ENCODE measurements at places on chromosomes 16 and 17.

GRCh38 chr16:80058214-80058613, 457.7 kb upstream of the MAF start:
- DNase-seq = no peak

- no peak for DNase-seq
Observed at GRCh38 chr16:67190041-67190440, at the start of gene EXOC3L1. Gene EXOC3L1, minus strand, starts transcription at chr16:67190136. Its CDS starts 460 bp downstream, at chr16:67189676.

DNA sequence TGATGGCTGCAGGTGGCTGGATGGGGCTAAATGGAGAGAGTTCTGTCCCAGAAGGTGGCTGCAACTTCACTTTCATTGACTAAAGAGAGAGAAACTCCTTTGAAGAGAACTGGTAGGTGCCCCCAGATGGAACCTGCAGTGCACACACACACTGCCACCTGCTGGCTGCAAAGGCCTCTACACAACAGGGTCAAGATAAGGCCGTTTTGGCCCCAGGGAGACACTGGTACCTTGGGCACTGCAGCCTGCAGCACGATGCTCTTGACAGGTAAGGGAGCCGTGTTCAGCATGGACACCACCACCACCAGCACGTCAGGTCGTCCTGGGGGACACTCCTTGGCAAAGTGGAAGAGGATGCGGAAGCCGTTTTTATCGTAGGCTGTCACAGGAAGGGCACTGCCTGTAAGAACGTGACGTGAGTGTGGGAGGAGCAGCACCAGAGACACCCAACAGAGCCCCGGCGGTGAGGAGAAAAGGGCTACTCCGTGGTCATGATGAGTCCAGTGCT, 22.7 kb downstream of the GGA3 start:
- DNase-seq = no peak

- no peak for DNase-seq
Observed at GRCh38 chr17:1108765-1109605, 70.8 kb downstream of the ABR start.

DNA sequence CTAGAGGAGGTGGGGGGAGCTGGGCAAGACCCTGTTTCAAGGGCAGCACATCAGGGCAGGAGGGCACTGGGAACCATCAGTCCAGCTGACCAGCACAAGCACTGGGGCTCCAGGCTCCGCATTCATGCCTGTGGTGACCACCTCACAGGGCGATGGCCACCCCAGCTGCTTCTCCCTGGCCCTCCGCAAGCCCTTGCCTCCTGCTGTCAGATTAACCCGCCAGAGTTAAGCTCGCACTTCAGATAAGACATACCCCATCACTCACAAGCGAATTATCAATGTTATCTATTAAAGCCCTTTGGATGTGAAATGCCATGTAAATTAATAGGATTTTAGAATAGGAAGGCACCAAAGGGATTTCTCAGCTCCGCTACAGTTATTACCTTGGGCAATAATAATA, 105.0 kb downstream of the CCDC182 start:
- DNase-seq = no peak
